ENCODE measurements at places on chromosomes 6 and 20. TPM values are rescaled to one million over a fixed set of nuclear protein-coding genes. Genes with fewer than 3 reads are reported as not detected.
A peak's percentile ranks its signal among the peaks of the same experiment; 100 is the strongest.

The TRIM40 gene
- not detected for total RNA-seq

The TFAP2D gene
- total RNA-seq, result not detected

The ATG5 gene
- total RNA-seq, result 19.9 TPM

The AGER gene
- total RNA-seq, result 2.7 TPM

The HDGFL1 gene
- not detected for total RNA-seq

The IRF4 gene
- 1.1 TPM for total RNA-seq

The DCDC2 gene
- not detected for total RNA-seq

The LPA gene
- 0.24 TPM for total RNA-seq

GRCh38 chr20:44733341-44734069 lies 12.2 kb upstream of the KCNK15 start:
- ATAC-seq, result peak; percentile 66

- ATAC-seq, result no peak
These were observed 99.8 kb downstream of the SNX5 start for GRCh38 chr20:17868700-17869231.

GRCh38 chr6:138607478-138608433 lies 108.5 kb upstream of the NHSL1 start:
- no peak for ATAC-seq

GRCh38 chr6:39998126-39998525 lies 63.9 kb upstream of the MOCS1 start:
- peak; percentile 35 for ATAC-seq

DNA sequence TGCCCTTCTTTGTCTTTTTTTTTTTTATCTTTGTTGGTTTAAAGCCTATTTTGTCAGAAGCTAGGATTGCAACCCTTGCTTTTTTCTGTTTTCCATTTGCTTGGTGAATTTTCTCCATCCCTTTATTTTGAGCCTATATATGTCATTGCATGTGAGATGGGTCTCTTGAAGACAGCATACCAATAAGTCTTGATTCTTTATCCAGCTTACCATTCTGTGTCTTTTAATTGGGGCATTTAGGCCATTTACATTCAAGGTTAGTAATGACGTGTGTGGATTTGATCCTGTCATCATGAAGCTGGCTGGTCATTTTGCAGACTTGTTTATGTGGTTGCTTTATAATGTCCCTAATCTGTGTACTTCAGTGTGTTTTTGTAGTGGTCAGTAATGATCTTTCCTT lies 9.5 kb upstream of the TSPYL4 start:
- ATAC-seq, result no peak

DNA sequence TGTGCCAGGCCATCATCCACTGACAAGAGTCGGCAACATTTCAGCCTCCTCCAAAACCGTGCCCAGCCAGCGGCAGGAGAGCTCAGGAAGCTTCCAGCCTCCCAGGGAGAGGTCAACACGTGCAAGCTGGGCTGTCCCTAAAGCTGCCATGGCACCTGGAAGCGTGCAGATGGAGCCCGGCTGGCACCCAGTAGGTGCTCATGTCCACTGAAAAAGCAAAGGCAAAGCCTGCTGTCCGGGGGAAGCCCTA lies 14.4 kb upstream of the TLDC2 start:
- ATAC-seq, result no peak

GRCh38 chr20:51077686-51078060 lies 54.8 kb upstream of the KCNG1 start:
- no peak for ATAC-seq

- ATAC-seq, result no peak
These were observed 476.8 kb downstream of the EPHA7 start for GRCh38 chr6:92942549-92942948.

DNA sequence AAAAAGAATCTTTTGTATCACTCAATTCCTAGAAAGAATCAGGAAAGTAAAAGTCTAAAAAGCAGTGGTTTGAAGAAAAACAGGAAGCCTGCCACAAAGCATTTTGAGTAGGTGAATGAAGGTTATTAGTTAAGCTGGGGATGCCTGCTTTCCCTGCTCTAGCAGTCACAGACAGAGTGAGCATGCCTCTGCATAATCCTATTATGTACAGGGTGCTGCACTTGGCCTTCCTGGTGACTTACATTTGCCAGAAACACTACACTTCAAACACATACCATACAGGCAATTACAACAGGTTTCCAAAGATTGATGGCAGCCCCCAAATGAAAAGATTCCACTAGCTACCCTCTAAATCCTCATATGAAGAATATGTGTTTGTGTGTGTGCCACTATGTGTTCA lies 130.8 kb downstream of the TPBG start:
- no peak for ATAC-seq

GRCh38 chr6:170439366-170440361 lies 113.4 kb downstream of the PSMB1 start:
- no peak for ATAC-seq

GRCh38 chr6:13492357-13492756 lies 5.0 kb upstream of the GFOD1 start:
- ATAC-seq, result no peak

GRCh38 chr20:61876952-61877728 lies 188.5 kb downstream of the TAF4 start:
- no peak for ATAC-seq
